CD4-positive, alpha-beta T cell treated with Interleukin-4 for 4 hours (primary cell): ENCODE measurements at places on chromosomes 4 and X.
A peak's percentile ranks its signal among the peaks of the same experiment; 100 is the strongest.

GRCh38 chrX:52979568-52979967, 21.2 kb upstream of the FAM156A start:
- DNase-seq, result no peak

DNA sequence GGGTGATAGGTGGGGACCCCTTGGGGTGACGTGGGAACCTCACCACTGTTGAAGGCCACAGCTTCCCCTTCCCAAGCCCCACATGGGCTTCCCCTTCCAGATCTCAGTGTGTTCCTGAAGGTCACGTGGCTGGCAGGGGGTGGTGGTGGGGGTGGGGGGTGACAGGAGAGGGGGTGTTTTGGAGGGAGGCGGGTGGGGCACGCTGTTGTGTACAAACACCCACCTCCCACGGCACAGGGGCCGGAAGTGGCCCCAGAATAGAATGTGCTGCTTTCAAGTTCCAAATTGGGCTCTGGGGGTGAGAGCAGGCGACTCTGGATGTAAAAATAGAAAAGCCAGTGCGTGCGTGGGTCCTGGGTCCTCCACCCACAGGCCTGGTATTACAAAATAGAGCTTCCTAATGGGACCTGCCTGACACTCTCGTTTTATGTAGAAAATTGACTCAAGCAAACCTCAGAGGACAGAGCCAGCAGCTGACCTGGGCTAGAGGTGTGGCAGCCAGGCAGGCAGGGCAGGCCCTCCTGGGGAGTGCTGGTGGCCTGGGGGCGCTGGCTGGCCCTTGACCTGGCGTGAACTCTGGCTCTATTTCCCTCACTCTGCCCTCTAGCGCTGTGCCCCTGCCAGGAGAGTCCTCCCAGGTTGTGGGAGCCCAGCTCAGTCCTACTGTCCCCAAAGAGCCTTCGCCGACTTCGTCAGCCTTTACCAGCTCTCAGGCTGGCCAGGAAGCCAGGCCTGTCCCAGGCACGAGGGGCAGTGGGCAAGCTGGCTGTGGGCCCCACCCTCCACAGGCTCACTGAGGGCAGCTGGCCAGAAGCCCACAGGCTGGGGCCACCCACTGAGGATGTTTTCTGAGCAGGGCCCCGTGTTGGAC, 5.4 kb upstream of the SH3BP2 start:
- peak; percentile 55 for DNase-seq

DNA sequence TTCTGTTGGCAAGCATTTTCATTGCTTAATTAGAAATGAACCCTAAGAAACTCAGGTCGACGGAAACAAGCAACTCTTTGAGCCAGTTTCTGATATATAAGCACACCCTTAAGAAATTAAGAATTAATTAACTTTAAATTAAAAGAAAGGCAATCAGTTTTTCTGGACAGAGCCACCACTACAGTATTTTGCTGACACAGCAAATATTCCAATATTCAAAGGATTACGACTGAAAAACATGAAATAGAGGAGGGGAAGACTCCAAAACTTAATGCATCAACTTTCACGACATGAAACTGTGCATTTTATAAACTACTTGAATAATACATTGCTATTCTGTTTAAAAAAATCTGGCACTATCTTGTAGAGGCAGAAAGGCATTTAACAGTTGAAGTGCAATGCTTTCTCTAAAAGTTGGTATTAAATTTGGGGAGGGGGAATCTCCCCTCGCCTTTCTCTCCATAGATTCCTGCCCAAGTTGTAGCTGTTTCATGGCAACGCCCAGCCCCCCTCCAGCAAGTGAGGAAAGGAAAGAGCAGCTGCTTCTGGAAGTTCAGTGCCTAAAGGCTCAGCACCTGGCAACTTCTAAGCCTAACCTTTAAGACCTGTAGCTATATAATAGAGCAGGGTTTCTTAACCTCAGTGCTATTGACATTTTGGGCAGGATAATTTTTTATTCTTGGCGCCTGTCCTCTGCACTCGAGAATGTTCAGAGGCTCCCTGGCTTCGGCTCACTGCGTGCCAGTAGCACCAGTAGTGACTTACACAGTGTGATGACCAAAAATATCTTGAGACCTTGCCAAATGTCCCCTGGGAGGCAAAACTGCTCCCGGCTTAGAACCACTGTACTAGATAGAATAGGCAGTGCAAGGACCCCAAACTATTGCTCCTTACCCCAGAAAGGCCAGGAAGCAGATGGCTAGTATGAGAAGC, 6.7 kb upstream of the ZCCHC18 start:
- no peak for DNase-seq

DNA sequence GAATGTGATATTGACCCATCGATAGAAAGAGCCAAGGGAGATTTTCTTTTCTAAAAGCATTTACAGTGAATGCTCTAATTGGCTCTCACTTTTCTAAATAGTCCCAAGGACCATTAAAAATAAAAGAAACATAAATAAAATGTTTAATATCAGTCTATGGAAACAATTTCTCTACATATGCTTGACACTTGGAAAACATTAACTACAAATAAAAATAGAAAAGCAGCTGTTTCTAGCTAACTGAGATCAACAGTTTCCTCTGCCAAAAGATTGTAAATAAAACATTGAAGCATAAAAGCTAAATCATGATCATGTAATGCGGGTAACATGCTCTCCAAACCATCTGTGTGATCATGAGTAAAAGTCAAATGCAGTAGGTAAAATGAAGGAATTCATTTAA, 49.7 kb downstream of the CORIN start:
- DNase-seq, result no peak

GRCh38 chr4:156442912-156443311, 489.2 kb upstream of the CTSO start:
- DNase-seq, result no peak

DNA sequence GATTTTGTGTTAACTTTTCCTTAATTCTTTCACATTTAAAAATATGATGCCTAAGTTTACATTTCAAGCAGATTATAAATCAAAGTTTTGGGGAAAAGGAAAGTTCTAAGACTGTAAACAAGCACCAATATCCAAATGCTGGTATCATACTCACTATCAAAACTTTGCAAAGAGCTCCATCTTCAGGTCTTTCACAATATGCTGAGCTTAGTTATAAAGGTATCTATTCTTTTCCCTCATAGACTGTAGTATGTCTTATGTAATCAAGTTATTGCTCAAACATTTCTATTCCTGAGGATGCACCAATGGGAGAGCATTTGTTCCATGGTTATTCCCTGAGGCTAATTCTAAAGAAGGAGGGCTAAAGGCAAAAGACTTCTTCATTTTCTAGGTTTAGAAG, 207.9 kb upstream of the FAM241A start:
- no peak for DNase-seq

- DNase-seq, result no peak
Observed at GRCh38 chr4:184784628-184785257, 41.0 kb downstream of the ACSL1 start.

GRCh38 chrX:119118780-119119395, 8.7 kb downstream of the KIAA1210 start:
- peak; percentile 36 for DNase-seq

DNA sequence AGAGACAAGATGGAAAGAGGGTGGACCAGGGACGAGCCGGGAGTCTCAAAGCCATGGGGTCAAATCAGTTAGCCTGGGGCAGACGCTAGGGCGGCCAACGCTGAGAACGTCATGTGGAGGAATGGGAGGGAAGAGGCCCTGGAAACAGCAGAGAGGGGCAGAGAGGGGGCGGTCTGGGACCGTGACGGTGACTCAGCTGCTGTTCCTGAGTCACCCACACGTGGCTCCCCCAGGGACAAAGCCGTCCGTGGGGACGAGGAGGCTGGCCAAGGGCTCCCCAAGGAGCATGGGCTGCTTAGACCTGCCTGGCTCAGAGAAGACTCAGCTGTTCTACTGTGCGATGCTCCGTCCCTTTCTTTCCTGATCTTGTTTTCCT, 108.4 kb upstream of the LRPAP1 start:
- DNase-seq, result no peak

GRCh38 chr4:152154433-152154832, 381.5 kb downstream of the FBXW7 start:
- no peak for DNase-seq

- no peak for DNase-seq
Observed at GRCh38 chr4:4481399-4481994, 60.4 kb downstream of the STX18 start.

- DNase-seq, result no peak
Observed at GRCh38 chrX:123361371-123361770, 177.3 kb downstream of the GRIA3 start.

DNA sequence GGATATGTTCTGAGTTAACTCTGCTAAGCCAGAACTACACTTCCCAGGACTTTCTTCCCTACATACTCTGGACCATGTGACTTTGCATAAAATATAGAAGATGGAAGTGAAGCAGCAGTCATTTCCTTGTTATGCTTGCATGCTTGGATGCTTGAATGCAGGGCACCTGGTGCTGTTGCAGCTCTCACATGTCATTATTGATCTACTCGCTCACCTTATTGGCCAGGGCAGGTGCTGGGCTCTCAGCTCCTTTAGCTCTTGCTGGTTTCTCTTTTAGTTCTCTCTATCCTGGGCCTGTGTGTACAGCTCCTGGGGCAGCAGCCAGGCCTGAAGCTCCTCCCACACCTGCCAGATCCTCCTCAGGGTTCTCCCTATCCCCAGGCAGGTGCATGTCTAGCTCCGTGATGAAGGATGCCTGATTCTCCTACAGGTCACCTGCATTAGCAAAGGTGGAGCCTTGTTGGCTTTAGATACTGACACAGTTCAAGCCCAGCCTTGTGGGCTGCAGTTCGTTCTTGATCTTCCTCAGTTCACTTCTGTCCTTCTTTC, 53.3 kb downstream of the MED28 start:
- DNase-seq, result no peak

GRCh38 chrX:38678821-38679220, 117.5 kb downstream of the TSPAN7 start:
- DNase-seq, result no peak

DNA sequence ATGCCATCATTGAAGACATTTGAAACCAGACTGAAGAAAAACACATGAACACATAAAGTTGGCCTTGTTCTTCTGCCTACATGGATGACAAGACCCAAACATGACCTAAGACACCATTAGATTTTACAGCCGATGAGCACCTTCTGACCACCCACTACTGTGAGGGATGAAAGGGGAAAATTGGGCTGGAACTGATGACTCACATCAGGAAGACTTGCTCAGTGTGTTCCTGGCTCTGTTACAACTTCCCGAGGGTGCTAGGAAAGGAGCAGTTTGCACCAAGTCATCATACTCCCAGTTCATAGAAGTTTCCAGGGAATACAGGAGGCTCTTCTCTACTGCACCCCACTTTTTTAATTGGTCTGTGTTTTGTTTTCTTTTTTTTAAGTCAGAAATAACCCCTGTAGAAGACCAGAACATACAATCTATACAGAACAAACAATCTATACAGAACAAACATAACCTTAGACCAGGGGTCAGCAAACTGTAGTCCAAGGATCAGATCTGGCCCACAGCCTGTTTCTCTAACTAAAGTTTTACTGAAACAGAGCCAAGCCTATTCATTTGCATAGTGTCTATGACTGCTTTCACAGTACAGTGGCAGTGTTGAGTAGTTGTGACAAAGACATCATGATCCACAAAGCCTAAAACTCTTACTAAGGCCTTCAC, 25.3 kb downstream of the BTC start:
- DNase-seq, result no peak

DNA sequence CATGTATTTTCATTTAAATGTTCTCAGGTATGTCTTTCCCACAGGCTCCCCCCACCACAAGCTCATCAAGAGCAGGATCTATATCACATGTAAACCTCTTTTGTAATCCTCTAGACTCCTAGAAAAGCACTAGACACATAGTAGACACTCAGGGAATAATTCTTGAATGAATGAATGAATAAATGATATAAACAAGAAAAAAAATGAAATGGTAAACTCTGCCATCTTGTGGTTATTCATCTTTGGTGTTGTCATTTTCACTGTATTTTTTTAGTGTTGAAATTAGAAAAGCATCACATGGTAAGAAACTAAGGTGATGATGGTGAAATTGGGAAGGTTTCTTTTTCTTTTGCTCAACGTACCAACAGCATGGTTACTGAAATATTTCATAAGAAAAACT, 34.2 kb upstream of the C1GALT1C1 start:
- DNase-seq, result peak; percentile 5

DNA sequence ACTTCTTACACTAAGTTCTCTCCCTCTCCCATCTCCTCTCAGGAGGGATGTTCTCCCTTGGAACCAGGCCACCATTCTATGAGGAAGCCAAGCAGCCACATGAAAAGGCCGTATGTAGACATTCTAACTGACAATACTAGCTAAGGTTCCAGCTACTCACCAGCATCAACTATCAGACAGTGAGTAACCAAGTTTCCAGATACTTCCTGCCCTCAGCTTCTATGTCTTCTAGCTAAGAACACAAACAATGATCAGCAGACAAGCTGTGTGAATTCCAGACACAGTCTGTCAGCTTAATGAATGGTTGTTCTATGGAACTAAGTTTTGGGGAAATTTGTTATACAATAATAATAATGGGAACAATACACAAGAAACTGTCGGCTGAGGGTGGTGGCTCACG, 50.8 kb downstream of the SMIM14 start:
- no peak for DNase-seq

- no peak for DNase-seq
Observed at GRCh38 chr4:186775902-186776301, 52.2 kb upstream of the FAT1 start.

- no peak for DNase-seq
Observed at GRCh38 chr4:86306816-86307215, 53.0 kb downstream of the MAPK10 start.

- DNase-seq, result no peak
Observed at GRCh38 chr4:153649572-153649991, 34.5 kb upstream of the TLR2 start.

DNA sequence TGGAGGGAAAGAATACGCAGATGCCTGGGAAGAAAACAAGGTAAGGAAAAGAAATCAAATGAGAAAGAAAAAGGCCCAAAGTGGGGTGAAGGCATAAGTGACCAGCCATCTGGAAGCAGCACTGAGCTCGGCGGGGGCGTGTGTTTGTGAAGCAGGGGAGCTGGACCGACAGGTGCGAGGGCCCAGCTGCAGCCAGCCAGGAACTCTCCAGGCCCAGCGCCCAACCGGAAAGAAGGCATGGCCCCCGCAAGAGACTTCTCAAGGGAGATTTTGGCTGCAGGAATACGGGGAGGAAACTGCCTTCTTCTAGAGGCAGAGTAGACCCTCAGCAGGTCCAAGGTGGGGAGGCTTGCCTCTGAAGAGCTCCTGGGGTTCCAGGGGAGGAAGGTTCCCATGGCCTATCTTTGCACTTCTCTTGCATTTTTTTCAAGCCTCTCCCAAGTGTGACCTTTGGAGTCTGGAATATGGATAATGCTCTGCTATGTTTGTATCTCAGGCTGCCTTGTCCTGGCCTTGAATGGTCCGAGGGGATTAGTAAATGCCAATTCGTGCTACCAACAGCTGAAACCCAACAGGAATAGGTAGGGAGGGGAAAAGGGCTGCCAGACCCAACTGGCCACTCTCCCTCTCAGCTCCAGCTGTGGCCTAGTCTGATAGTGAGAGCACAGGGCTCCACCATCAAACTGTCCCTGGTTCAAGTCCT, 10.8 kb upstream of the CITED1 start:
- no peak for DNase-seq

DNA sequence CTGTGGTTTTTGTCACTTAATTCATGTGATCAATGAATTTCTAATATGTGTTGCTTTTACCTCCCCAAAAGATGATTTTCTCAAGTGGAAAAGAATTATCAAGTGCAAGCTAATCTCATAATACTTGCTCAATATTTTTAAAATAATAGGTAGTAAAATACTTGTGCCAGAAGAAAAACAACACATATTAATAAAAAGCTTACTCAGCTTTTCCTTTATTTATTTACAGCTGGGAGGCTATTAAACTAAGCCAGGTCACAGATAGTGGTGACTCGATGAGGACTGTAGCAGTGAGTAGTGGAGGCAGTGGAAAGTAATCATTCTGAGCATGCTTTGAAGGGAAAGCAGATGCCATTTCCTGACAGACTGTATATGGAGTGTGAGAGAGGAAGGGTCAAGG, 96.1 kb downstream of the PRDM5 start:
- no peak for DNase-seq
